Stimulated activated CD4-positive, alpha-beta T cell treated with anti-CD3 and anti-CD28 coated beads, Interleukin-1b, Interleukin-23, amount 100 ng/mL, for 24 hours (primary cell): ENCODE measurements at places on chromosomes 11 and 22.

- DNase-seq: no peak
These were observed 5.9 kb downstream of the LMNTD2 start for GRCh38 chr11:554428-555226.

DNA sequence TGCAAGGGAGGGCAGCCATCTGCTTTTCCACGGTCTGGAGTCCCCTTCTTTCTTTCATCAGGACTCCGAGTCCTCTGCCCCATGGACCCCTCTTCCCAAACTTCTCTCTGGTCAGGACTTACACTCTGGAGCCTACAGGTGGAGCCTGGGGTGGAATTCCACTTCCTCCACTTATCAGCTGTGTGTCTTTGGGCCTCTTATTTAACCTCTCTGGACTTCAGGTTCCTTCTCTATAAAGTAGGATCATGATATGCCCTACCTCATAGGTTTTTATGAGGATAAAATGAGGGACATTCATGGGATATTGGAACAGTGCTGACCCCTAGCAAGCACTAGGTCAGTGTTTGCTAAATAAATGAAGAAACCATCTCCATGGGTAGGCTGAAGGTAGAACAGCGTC is 1.7 kb downstream of the LINC01488 start:
- DNase-seq: no peak

DNA sequence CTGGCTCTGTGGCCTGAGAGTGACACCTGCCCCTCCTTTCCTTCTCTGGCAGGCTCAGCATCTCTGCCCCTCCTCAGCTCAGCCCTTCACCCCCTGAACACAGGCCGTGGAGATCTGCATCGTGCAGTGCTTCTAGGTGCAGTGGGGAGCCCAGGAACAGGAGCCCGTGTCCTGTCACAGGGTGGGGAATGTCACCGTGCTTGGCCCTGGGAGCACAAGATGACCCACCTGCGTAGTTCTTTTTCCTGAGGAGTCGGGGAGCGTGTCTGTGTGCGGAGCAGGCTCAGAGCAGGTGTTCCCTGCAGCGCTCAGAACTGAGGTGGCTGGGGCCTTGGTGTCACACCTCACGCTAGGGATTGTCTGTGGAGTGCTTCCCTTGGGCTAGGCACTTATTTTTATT is 10.6 kb downstream of the TBC1D22A start:
- no peak for DNase-seq

- DNase-seq: no peak
These were observed 35.4 kb downstream of the MCHR1 start for GRCh38 chr22:40714499-40715337.

- DNase-seq: no peak
These were observed 473 bp downstream of the TXN2 start for GRCh38 chr22:36480941-36481392.

GRCh38 chr11:71977743-71978418 is 20.8 kb upstream of the IL18BP start:
- DNase-seq: no peak

- DNase-seq: no peak
These were observed 47.7 kb upstream of the ARHGAP20 start for GRCh38 chr11:110759972-110760381.

DNA sequence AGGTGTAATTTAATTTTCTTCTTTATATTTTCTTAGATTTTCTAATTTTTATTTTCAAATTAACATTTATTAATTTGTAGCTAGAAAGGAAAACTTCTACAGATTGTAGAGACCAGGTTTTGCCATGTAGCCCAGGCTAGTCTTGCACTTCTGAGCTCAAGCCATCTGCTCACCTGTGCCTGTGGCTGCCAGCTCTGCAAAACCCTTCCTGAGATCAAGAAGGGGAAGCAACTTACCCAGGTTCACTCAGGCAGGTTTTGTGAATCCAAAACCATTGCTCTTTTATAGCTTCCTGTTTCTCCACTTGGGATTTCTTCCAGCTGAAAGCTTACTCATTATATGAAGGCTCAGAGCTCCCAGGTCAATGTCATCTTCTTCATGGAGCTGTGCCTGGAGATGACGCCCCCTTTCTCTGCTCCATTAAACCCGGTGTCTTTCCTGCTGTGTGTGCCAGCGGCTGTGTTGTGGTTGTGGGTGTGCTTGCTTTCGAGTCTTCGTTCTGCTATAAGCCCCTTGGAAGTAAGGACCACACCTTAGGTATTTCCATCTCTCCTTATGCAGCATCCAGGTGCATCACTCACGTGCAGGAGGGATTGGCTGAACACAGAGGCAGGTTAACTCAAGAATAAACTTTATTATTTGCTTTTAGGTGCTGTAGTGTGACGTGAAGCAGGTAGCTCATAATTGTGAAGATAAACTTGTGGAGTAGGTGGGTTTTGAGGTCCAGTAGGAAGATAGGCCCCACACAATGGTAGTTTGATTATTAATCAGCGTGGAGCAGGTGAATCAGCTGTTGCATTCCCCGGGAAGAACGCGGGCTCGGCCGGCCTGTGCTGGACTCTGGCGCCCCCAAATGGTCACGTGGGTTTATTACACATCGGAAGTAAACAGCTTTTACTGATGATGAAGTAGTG is 42.2 kb upstream of the INCENP start:
- DNase-seq: peak; percentile 70
